Daoy (cell line): ENCODE measurements at places on chromosomes 6 and 20. TPM values are rescaled to one million over a fixed set of nuclear protein-coding genes. Genes with fewer than 3 reads are reported as not detected.

PRSS35 gene
- not detected in 2 replicates for total RNA-seq

DNA sequence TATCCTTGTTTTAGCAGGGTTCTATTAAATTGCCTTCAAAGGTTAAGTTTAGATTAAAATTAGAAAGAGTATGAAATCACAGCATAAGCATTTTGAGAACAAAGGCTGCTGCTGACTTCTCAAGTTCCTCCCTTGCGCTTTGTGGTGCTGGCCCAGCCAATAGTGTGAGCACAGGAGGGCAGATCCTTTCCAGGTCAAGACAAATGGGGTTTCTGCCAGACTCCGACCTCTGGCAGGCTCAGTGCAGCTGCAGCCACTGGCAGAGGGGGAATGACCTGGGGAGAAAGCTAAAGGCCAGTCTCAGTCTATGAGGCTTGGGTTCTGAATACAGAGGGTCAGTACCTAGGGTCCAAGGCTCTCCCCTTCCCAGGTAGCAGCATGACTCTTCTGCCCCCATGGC, 27.0 kb downstream of the CLIC5 start:
- no peak for DNase-seq

TPD52L2 gene
- total RNA-seq: 80.3 and 92.0 TPM in 2 replicates

UBE2J1 gene
- 19.5 and 24.7 TPM in 2 replicates for total RNA-seq

ISM1 gene
- total RNA-seq: 0.46 and 1.1 TPM in 2 replicates

STX16 gene
- 12.1 and 16.0 TPM in 2 replicates for total RNA-seq

DNA sequence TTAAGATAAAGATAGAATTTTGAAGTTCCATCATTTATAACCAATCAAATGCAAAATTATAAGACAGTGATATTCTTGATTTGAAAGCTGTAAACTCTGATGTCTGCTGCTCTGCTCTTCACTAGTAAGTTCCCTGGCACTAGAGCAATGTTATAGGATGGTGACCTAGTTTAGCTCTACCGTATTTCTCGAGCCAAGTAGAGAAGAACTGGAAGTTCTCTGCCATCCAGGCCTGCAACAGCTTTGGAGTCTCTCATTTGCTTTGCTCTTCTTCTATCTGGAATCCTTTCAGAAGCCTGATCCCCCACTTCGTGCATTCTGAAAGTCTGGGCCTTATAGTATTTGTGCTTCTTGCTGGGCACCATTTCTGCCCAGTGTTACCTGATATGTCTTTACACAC, 100.3 kb downstream of the PLCB1 start:
- DNase-seq: no peak

DNA sequence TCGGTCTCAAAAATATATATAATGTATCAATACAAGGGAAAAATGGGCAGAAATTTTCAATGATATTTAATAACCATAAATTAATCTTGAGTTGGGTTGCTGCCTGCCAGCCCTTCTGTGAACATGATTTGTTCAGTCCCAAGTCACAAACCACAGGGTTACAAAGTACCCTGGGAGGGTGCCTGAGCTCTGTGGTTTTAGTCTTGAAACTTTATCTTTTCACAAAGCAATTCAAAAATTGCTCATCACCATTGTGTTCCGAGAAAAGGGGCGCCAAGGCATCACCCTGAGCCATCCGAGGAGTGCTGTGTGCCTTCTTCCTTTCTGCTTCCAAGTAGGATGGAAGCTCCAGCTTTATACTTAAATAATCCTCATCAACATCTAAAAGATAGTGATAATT, 141.6 kb upstream of the AKAP12 start:
- peak; percentile 48 for DNase-seq

RAD21L1 gene
- total RNA-seq: 0.63 and 0.86 TPM in 2 replicates

DNA sequence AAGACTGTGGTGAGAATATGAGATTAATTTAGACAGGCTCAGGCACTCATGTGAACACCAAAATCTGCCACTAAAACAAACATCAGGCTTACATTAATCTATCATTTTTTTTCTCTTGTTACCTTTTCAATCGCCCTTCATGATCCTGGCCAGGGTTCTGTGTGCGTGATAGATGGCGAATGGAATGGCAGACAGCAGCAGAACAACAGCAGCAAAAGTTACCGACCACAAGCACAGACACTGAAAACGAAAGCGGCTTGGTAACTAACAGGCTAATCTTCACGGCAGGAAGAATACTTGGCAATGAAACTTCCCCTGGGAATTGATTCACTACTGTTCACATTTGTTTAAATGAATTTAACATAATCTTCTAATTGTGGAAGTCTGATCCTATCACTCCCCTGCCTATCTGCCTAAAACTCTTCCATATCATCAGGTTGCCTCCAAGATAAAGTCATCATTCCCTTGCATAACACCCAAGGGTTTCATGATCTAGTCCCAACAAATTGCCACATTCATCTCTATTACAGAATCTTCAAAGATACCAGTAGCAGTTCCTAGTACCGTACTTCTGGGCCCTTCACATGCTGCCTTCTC, 28.7 kb downstream of the PTPRK start:
- DNase-seq: peak; percentile 83

DNA sequence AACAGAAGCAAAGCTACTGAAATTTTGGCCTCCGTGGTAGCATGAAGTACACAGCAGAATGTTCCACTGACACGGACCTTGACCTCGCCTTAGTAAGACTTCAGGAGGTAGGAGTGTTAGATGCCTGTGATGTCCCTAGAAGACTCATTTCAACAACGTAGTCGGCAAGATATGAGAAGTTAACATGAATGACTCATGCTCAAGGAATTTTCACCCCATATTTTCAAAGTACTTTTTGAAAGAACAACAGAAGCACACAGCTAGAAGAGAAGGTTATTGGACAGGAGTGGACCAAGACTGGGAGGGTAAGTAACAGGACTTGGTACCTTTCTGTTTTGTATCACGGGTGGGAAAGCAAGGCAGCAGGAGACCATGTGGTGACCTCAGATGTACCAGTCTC, 78.0 kb downstream of the DZANK1 start:
- DNase-seq: peak; percentile 32

MYH7B gene
- not detected in 2 replicates for total RNA-seq

LAMP5 gene
- not detected in 2 replicates for total RNA-seq

DNA sequence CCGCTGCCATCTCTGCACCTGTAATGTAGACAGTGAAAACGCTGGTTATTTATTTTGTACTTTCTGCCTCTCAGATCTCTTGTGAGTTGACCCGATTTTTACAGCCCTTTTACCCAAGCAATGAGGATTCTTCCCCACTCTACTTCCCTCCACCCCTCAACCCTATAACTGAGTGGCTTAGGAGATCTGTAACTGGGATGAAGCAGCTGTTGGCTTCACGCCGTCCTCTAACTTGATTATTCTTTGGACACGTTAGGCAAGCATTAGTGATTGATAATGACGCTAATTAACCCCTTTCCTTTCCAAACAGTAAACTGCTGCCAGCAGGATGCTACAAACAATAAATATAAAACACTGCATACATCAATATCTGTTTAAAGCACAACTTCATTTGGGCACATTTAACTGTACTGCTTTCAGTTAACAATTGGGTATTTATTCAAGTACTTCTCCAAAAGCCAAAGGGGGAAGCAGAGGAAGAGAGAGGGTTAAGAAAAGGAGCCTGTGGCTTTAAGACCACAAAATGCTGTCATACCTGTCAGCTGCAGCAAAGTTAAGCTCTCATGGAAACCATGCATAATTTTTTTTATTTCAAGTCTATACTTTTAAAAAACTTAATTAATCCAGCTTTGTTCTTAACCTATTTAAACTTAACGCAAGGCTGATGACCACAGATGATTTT, 21.2 kb downstream of the TFAP2A start:
- no peak for DNase-seq

GRCh38 chr6:132790450-132790849, 8.0 kb downstream of the SLC18B1 start:
- no peak for DNase-seq

ELOVL5 gene
- total RNA-seq: 52.6 and 83.2 TPM in 2 replicates

TTK gene
- total RNA-seq: 153 and 180 TPM in 2 replicates

GRCh38 chr6:147972448-147972847, 370.2 kb upstream of the SASH1 start:
- no peak for DNase-seq

VNN1 gene
- total RNA-seq: 0.23 TPM in 1 of 2 replicates, not detected in the other

GINM1 gene
- 42.1 and 52.4 TPM in 2 replicates for total RNA-seq

GRCh38 chr20:38620441-38620840, 18.8 kb downstream of the ARHGAP40 start:
- no peak for DNase-seq

DNA sequence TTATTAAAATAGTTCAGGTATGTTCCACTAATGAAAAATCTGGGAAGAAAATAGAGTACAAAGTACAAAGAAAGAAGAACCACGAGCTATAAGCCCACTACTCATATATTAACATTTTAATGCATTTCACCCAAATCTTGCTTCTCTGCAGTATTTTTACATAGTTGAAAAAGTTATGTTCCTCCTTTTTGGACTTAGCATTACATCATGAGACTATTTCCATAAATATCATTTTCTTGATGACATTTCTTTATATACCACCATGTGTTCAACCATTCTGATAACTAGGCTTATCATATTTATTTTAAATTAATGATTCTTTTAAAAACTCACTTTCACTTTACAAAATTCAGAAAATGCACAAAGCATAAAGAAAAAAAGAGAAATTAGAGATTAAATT, 3.0 kb downstream of the IPCEF1 start:
- no peak for DNase-seq

DNA sequence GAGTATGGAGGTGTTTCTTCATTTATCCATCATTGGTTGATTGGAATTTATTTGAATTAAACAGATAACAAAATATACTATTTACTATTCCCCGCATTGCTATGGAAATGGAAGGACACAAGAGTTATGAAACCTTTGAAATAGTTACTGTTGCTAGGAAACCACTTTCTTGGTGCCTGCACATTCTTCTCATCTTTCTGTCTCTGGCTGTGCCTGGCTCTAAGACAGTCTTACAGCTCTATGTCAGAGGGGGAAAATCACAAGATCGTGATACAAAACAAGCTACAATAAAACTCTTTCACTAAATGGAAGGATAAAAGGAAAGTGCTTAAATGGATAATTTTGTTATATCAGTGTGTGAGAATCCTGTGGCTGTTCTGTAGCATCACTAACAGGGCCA, 453.0 kb downstream of the LMBRD1 start:
- DNase-seq: no peak

DNA sequence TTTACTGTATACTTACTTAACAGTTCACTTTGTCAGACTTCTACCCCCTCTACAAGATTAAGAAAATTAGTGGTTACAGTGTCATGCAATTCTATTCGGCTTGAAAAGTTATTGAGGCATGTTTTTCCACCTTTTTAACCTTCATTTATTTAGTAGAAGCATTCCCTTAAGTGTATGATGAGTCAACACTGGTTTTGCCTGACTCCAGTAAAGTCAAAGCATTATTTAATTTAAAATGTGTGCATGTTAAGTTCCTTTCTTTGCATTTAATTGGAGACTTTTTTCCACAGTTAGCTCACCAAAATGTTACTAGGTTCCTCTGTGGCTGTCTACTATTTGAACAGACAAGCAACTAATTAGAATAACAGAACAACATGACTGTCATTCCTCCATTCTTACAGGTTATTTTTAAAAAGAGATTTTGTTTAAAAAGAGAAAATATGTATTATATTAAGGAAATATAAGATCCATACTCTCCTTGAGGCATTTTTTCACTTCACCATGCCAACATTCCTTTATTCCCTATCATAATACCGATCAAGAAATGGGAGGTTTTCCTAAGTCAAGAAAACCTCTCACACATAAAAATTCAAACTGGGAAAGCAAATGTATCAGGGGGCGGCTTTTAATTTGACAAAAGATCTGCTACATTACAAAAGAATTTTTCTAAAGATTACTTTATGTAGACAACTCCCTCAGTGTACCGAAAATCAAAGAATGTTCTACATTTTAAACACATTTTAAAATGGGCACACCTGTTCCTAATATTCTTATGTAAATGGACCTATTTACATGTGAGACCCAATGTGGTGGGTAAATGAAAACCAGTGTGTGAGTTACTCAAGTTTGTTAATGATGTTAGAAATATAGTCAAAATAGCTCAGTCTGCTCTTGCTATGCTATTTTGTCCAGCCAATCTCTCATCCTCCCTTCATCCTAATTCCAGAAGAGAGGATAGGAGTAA, 361.2 kb downstream of the UTRN start:
- DNase-seq: no peak

- peak; percentile 23 for DNase-seq
Measured at GRCh38 chr6:72966628-72967280, 258.5 kb downstream of the KHDC1L start.

CENPB gene
- 91.3 and 94.1 TPM in 2 replicates for total RNA-seq

TGM3 gene
- 0.06 TPM in 1 of 2 replicates, not detected in the other for total RNA-seq

DNA sequence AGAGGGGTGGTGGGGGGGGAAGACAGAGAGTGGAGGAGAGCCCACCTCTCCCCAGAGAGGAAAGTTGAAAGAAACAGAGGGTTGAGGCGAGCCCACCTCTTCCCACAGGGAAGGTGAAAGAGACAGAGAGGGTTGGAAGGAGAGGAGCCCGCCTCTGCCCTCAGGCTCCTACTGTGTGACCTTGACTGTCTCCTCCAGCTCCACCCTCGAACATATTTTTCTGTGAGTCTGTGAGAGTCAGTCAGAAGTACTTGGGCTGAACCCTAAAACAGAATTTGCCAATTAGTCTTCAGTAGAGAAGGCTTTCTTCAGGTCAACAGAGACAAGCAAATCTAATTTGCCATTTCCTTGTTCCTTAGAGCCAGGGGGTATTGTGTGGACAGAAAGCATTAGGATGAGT, 153.7 kb upstream of the SNX9 start:
- no peak for DNase-seq

- DNase-seq: no peak
Measured at GRCh38 chr6:148358196-148358785, 15.7 kb downstream of the SASH1 start.

DNA sequence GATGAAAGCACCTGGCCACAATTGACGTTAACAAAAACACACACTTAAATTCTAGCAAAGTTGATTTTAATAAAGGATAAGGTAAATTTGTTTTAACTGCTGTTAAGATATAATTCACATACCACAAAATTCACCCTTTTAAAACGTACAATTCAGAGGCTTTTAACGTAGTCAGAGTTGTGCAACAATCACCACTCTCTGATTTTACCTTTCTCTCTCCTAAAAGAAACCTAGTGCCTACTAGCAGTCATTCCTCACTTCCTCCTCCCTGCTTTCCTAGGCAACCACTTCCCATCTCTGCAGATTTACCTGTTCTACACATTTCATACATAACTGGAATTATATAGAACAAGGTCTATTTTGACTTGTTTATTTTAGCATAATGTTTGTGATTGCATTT, 58.9 kb downstream of the PTPRK start:
- no peak for DNase-seq
